ENCODE measurements at places on chromosomes 1 and 21.

- DNase-seq, result no peak
Observed at GRCh38 chr1:110242731-110243130, 32.6 kb downstream of the KCNC4 start.

DNA sequence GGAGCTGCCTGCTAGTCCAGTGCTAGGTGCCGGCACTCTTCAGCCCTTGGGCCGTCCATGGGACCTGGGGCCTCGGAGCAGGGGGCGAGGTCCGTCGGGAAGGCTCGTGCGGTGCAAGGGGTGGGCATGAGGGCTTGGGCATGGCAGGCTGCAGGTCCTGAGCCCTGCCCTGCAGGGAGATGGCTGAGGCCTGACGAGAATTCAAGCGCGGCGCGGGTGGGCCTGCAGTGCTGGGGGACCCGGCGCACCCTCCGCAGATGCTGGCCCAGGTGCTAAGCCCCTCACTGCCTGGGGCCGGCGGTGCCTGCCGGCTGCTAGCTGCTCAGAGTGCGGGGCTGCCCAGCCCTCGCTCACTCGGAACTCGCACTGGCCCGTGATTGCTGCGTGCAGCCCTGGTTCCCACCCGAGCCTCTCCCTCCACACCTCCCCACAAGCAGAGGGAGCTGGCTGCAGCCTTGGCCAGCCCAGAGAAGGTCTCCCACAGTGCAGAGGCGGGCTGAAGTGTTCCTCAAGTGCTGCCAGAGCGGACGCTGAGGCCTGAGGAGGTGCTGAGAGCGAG is 467.0 kb downstream of the AGBL4 start:
- DNase-seq, result no peak

- DNase-seq, result peak; percentile 2
Observed at GRCh38 chr1:23369335-23370013, at the start of gene ZNF436. Gene ZNF436, minus strand, starts transcription at chr1:23369836. Its CDS starts 1,831 bp downstream, at chr1:23368005.

GRCh38 chr1:19331262-19331878 is 19.2 kb downstream of the SLC66A1 start:
- no peak for DNase-seq

DNA sequence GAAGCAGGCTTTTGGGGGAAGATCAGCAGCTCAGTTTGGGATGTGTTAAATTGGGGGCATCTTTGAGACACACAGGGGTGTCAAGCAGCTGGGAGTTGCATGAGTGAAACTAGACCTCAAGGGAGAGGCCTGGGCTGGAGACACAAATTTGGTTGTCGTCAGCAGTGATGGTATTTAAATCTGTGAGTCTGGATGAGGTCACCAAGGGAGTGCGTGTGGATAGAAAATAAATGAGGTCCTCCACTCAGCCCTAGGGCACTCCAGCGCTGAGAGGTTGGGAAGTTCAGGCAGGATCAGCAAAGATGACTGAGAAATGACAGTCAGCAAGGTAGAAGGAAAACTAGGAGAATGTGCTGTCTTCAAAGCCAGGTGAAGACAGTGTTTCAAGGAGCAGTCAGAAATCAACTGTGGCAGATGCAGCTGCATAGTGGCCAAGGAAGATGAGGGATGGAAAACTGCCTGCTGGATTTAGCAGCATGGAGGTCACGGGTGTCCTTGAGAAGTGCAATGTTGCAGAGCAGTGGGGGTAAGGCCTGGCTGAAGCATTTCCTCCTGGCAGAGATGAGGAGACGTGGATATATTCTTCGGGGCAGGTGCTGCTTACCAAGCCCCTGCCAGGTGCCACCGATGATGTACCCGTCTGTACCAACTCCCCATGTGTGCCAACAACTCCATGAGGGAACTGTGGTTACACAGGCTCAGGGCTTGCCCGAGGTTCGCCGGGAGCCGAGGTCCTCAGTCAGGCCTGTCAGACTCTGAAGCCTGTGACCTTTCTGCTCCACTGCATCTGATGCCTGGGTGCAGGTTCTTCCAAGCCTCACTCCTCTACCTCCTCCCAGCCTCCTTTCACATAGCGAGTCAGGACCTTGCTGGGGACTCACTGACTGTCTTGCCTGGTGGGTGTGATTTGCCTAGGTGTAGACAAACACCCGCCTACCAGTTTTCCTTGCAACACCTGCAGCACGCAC is 11.3 kb downstream of the MAP7D1 start:
- DNase-seq, result no peak

DNA sequence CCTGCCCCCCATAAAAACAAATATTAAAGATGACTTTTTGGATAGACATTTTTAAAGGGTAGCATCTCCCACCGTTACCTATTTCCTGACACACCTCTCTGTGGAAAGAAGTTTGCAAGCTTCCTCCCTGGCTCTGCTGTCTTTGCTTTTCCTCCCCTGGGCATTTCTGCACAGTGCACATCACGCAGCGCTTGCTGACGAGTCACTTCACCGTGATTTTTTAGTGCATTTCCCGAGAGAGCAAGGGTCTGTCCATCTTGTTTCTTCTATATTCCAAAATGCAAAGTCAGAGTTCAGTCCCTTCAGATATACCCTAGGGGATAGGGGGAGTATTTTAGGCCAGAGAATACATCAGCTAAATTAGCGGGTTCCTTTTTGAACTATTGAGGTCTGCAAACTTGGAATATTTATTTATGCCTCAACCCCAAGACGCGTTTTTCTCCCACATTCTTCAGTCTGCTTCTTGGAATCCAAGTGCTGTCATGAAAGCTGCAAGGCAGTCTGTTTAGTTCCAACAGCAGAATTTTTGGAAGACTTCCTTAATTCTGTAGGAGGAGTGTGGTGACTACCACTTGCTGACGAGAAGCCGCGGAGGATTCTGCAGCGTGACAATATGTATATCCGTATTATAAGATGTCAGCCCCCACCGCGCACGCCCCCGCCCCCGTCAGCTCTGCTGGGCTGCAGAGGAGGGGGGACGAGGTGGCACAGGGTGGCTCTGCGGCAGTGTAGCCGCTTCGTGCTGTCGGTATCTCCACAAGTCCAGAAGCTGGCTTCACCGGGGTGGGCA is 22.4 kb downstream of the SMYD2 start:
- DNase-seq, result no peak

GRCh38 chr1:174931214-174931613 is 68.5 kb upstream of the CACYBP start:
- DNase-seq, result no peak

GRCh38 chr21:46323227-46323709 is 402 bp downstream of the C21orf58 start:
- peak; percentile 8 for DNase-seq

DNA sequence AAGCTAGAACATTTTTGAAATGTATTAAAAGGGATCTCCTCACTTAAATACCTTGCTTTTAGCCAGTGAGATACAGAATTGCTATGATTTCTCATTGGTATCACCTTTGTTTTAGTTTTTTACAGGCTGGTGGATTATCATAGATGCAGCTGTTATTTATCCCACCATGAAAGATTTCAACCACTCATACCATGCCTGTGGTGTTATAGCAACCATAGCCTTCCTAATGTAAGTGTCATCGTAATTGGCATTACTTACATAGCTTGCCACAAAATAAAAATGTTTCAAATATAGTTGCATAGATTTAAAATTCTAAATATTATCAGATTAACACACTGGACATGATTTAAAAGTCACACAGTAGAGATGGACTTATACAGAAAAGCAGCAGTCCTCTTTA is 4.7 kb downstream of the TMEM50A start:
- DNase-seq, result no peak

DNA sequence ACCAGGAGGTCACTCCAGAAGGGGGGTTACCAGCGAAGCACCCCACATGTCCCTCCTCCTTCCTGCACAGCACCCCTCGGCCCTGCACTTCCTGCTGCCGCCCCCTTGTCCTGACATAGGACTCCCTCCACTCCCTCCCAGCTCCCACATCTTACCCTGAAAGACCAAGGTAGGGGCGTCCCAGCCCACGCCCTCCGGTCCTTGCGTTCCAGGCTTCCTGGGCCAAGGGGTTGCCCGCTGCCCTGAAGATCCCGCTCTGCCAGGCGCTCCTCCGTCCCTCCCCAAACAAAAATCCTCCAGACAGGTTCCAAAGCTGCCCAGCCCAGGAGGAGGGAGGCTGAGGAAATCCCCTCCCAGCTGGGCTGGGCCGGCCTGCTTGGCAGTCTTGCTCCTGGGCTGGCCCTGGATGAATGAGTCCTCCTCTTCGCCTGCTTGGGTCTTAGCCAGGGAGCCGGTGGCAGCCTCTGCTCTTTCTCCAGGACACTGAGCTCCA is at the start of gene RHBDL2:
TSS of gene RHBDL2 (minus strand) at position 304 of the 493 bp plus-strand sequence. CDS start 22,618 bp downstream, outside the sequence.
- DNase-seq, result no peak

- peak; percentile 70 for DNase-seq
Observed at GRCh38 chr21:32772281-32773047, 909 bp upstream of the PAXBP1 start.

DNA sequence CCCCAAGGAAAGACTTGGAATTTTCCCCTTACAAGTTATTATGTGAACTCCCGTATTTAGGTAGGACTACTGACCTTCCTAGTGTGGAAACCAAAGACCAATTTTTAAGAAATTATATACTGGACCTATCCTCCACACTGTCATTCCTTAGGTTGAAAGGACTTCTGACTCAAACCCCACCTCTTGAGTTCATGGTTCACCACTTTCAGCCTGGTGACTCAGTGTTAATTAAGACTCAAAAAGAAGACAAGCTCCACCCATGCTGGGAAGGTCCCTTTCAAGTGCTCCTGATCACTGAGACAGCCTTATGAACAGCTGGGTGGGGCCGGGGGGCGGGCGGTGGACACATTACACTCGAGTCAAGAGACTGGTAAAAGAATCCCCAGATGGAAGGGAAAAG is 113.2 kb downstream of the LRRC53 start:
- peak; percentile 3 for DNase-seq

DNA sequence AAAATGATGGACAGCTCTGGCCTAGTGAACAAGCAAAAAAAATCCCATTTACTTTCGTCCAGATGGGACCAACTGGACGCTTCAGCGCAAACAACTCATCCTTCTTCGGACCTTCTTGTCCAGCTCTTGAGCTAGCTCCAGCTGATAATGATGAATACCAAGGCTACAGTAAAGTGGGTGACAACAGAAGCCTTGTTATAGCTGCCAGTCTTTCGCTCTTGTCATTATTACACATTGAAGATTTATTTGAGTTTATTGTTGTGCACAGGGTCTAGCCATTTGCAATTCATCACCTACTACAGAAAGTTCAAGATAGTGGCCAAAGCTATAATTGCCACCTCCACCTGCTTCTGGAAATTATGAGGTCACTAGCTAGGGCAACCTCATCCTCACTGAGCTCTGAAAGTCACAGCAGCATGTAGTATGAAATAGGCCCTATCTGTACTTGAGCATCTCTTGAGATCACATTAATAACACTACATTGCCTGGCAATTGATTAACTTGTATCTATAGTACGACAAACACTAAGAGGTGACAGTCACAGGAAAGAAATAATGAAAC is 76.9 kb downstream of the GPATCH2 start:
- no peak for DNase-seq

- DNase-seq, result no peak
Observed at GRCh38 chr1:23774174-23774880, 3.9 kb upstream of the PITHD1 start.

DNA sequence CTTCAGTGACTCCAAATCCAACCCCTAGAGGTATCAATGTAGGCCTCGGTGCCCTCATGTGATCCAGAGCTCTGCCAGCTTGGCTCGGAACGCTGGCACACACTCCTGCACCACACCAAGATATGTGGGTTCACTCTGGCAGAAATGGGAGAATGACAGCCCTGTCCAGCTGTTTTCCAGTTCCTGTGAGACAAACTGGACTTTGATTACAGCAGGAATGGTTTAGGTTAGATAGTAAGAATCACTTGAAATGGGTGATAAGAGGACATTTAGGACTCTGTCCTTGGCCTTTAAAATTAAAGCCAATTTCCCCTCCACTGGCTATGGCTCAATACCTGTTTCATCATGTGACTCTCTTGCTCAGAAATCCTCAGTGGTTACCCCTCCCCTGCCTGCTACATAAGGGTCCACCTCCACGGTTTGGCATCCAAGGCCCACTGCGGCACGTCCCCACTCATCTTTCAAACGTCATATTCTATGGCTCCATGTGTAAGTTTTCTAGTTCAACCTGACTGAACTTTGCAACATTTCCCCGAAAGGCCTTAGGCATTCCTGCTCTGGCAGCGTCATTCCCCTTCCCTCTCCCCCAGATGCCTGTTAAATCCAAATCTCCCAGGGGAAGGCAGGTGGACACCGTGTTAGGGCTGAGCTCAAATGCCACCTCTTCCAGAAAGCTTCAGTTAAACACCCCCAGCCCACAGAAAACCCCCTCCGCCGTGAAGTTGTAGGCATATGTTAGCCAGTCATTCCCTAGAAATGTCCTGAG is 44.7 kb downstream of the PLEKHA6 start:
- DNase-seq, result no peak

DNA sequence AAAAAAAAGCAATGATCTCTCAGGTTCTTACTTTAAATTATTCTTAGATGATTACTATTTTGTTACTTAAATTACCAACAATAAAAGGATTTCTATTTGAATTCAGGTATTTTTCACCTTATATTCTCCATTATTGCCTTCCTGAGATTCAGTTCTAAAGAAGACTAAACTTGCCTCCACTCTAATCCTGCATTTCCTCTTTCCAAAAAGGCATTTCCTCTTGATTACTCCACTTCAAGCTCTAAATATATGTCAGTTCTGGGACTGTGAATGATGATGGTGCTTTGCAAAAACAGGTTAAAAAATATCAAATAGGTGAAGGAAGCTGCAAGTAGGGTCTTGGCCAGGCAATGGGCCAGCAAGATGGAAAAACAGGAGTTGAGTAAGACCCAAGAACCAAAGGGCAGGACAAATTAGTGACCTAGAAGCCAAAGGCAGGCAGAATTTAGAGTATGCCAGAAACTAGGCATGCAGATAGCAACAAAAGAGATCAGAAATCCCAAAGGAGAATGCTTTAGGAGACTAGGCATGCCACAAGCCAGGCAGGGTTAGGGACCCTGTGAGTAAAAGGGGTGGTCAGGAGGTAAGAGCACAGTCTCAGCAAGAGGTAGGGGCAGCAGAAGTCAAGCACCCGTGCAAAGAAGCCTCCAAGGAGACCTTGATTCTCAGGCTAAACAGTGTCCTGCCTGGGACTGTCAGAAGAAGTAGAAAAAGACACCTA is 11.3 kb upstream of the DIPK1A start:
- no peak for DNase-seq

DNA sequence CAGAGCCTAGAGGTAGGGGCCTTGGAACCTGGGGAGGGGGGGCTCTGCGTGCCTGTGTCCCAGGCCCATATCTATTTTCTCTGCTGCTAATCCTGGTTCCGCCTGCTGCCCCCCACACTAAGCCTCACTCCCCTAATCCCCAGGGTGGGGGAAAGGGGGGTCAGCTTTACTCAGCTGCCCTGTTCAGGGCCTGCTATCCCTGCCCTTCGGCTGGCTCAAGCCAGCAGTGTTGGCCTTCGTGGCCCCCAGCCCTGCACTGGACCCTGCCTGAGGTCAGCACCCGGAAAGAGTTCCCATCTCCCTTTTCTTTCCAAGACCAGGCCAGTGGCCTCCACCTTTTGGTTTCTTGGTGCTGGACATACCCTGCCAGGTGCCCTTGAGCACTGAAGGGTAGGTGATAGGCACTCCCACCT is 8.4 kb downstream of the ZBTB7B start:
- no peak for DNase-seq

Data from activated CD4-positive, alpha-beta T cell treated with anti-CD3 and anti-CD28 coated beads, Interleukin-2, amount 50 U/mL, for 16 hours (primary cell).